ENCODE measurements at places on chromosomes 4 and X.
A peak's percentile ranks its signal among the peaks of the same experiment; 100 is the strongest.

GRCh38 chr4:77156533-77156911, 485 bp upstream of the CCNG2 start:
- DNase-seq, result peak; percentile 100

DNA sequence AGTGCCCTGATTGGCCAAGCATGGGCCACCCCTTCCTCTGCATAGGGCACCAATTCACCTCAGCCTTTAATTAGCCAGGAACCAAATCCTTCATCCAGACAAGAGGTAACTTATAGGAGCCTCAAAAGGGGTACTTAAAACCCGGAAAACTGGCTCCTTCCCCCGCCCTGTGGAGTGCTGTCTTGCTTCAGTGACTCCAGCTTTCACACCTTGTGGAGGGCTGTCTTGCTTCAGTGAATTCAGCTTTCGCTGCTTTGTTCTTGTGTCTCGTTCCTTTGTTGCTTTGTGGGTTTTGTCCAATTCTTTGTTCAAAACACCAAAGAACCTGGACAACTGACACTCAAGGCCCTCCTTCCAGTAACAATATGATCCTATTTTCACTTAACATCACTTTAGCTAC, 82.2 kb upstream of the FRG1 start:
- no peak for DNase-seq

- peak; percentile 71 for DNase-seq
Measured at GRCh38 chrX:3567686-3568085, 145.8 kb downstream of the PRKX start.

GRCh38 chr4:99723612-99724011, 66.0 kb upstream of the C4orf54 start:
- peak; percentile 7 for DNase-seq

GRCh38 chr4:182825786-182826185, 91.4 kb downstream of the DCTD start:
- DNase-seq, result no peak

DNA sequence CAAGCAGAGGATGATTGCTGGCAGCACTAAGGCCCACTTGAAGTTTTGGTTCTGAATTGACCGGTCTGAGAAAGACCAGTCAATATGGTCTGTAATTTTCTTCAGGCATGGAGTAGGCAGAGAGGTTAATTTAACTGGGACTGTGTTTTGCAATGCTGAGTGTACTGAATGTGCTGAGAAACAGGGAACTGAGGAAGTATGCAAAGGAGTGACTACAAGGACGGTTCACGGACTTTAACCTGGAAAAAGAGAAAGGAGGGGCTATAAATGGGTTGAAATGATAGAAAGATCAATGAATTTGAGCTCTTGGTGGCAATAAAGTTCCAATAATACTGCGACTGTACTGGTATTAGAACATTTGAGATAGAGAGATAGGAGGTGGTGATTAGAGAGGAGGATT, 84.5 kb downstream of the MAGEB17 start:
- DNase-seq, result no peak

- DNase-seq, result peak; percentile 76
Measured at GRCh38 chr4:169050881-169051760, 41.1 kb upstream of the CBR4 start.

DNA sequence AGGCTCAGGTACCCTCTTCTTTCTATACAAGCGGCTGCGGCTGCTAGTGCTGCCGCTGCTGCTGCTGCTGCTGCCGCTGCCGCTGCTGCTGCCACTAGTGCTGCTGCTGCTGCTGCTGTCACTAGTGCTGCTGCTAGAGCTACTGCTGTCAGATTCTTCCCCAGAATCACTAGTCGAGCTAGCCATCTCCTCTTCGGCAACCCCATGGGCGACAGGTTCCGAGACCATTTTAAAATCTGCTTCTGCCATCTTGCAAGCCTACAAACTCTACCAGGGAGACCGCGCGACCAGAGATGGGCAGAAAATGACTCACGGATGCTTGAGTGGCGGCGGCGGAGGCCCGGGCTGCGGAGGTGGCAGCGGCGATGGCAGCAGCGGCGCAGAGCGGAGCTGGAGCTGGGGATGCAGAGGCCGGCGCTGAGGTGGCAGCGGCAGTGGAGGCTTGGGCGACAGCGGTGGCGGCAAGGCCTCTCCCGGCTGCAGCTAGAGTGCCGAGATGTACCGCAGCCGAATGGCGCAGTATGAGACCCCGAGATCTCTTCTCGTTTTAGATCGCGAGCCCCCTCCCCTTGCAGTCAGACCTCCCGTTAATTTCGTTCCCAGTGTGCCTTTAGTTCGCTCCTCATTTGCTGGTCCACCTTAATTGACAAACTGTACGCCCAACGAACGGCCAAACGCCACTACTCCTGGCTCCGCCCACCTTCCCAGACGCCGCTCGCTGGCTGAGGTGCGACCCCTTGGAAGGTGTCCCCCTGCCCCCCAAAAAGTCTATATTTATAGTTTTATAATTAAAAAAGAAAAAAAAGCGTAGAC, at the start of gene NAP1L3:
NAP1L3 (minus strand) TSS at position 523 of the 813 bp plus-strand sequence; CDS start at position 249, 274 bp downstream.
- DNase-seq, result peak; percentile 85

DNA sequence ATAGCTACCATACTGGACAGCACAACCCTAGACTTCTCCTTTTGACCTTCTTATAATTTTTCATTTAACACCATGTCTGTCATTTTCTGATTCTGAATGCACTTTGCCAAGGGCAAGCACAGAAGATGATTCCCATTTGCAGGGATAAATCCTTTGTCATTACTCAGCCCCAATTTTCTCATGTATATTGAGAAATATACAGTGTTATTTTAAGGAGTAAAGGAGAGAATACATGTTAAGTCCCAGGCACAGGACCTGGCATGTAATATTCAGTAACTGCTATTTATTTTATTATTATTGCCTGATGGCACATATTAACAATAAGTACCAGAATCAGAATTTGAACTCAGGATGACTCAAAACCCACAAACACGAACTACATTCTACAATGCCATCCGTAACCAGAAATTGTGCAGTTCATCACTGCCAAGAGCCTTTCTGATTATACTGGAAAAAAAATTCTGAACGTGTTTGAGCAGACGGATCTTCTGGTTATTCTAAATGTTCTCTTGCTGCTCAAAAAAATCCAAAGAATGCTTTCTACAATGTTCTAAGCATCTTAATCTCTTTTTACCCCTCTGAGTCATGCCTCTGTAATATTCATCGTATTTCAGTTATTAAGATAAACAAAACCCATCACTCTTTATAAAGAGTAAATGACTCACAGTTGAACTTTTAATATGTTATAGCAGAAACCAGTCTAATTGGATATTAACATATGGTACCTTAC, 170.0 kb downstream of the MID1 start:
- DNase-seq, result peak; percentile 89

DNA sequence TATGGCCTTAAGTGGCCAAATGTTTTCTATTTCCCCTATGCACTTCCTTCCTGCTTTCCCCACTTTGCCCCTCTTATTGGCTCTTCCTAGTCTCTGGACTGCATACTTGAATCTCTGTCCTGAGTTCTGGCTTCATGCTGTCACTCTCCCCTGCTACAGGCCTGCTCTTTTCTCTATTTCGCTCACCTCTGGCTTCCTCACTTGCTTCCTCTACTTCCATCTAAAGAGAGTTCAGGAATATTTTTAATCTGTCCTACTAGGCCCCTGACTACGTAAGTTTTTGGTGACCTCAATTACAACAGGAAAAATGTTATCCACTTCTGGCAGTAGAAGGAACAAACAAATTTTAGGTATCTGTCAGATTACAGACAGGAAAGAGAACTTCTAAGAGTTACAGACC, 65.7 kb upstream of the WDR17 start:
- DNase-seq, result no peak

- DNase-seq, result no peak
Measured at GRCh38 chr4:76953956-76954355, 4.4 kb downstream of the SEPTIN11 start.

DNA sequence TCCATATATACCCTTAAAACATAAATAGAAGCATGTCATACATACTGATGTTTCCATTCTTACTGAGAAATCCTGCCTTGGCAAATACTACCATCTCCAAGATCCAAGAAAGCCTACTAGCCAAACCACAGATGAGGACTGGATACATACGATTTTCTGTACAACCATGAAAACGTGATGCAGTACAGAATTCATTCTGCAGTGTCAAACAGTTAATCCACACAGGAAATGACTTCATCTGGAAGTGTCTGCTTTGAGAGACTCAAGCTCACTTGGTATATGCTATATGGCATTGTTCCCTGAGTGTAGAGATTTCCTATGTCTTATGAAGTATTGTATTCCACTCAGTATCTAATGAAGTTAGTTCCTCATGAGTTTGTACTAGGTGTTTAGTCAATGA, 94.3 kb downstream of the CT47B1 start:
- DNase-seq, result peak; percentile 70

DNA sequence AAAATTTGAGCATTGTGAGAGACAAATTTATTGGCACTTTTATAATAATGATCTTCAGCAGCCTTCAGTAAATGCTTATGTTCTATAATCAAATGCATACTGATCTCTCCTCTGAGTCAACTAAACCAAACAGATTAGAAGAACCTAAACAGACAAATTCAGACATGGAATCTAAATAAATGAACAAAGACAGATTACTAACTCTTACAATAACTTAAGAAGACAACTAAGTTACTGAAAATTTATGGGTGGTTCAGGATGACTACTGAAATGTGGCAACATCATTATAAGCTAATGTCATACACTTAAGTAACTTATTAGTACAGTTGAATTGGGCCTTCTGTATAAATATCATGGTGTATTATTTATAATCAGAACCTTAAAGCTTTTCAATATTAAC, 127.3 kb downstream of the NEK1 start:
- DNase-seq, result peak; percentile 36

GRCh38 chr4:113524096-113524495, 237.4 kb downstream of the CAMK2D start:
- DNase-seq, result no peak

- DNase-seq, result no peak
Measured at GRCh38 chr4:121692261-121692660, 4.5 kb downstream of the ANXA5 start.

DNA sequence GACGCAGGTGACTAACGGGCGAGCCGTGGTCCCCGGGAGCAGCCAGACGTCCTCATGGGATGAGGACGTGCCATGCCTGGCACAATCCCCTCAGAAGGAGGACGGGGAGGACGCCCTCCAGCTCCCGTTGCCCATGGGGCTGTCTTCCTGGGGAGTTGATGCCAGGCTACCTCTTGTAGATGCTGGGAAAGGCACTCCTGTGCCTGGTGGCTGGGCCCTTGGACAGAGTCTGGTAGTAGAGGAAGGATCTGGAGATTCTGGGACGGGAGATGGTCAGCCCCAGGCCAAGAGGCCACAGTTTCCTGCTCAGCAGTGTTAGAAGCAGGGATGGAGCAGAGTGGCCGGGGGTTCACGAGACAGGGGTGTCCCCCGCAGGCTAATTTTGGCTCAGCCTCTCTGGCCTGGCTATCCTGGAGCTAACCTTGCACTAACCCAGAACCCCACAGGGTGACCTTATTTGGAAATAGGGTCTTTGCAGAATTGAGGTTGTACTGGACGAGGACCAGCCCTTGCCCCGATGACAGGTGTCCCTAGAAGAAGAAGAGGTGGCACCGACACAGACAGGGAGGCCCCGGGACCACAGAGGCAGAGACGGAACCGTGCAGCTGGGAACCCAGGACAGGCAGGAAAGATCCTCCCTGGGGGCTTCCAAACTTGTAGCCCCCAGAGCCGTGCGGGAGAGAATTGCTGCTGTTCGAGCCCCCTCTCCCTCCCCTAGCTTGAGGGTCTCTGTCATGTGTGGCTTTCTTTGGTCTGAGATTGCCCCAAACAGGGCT, 50.1 kb upstream of the ADRA2C start:
- no peak for DNase-seq

GRCh38 chrX:41029332-41029731, 55.9 kb upstream of the USP9X start:
- DNase-seq, result no peak

DNA sequence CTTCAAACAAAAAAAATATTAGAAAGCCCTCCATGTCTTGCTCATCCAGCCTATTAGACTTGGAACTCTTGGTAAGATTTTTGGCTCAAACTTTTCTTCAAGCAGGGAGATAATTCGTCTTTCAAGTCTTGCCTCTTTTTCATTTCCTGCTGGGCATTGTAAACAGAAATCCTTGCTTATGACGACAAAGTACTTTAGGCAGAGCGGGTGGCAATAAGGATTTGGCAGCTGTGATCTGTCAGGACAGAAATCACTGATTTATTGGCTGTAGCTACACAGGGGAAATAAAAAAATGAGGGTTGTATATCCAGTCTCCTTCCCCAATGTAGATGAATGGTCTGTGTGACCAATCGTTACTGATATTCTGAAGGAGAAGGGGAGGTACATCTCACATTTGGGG, 121.6 kb downstream of the SLC4A4 start:
- DNase-seq, result no peak

- no peak for DNase-seq
Measured at GRCh38 chr4:107856901-107857300, 32.2 kb downstream of the SGMS2 start.

DNA sequence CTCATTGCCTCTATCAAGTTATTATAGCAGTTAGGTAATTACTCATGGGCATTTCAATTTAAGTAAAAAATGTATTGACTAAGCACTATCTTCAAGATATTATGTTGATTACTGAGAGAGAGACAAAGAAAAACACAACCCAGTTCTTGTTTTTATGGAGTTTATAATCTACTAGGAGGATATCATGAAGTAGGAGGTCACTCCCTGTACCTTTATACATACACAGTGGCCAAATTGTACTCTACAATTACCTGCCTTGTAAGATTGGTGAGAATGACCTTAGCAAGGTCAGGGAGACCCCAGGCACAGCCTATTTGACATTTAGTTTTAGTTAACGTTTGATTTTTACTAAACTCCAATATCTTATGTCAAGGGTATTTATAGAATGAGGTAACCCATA, 5.5 kb downstream of the HPGD start:
- no peak for DNase-seq

DNA sequence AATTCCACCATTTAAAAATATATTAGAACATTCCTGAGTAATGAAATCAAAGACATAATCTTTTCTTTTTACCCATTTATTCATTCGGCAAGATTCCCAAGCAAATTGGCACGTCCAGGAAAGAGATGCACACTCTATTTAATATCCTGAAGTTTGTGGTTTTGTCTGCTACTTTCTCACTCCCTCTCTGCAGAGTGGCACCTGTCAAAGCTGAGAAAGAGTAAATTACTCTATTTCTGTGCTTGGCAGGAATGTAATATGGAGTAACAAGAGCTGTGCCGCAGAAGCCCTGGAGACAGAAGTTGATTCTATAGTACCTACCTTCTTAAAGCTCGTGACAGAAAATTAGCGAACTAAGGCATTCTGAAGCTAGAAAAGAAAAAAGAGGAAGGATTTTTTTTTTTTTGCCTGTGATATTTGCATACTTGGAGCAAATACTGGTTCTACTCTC, 5.5 kb downstream of the GSTCD start:
- peak; percentile 26 for DNase-seq
